ENCODE measurements at places on chromosomes 11 and 22.

GRCh38 chr11:121643479-121644186 lies 190.9 kb upstream of the SORL1-AS1 start:
- DNase-seq: no peak

- DNase-seq: no peak
Measured at GRCh38 chr11:113281052-113281725, 33.2 kb upstream of the TTC12 start.

- no peak for DNase-seq
Measured at GRCh38 chr11:130715085-130715876, 201.0 kb downstream of the SNX19 start.

GRCh38 chr22:20388200-20388599 lies 5.8 kb upstream of the ZNF74 start:
- DNase-seq: no peak

GRCh38 chr11:118841469-118842242 lies 42.0 kb upstream of the CXCR5 start:
- DNase-seq: no peak

GRCh38 chr11:2899080-2899783 lies 13.7 kb upstream of the CDKN1C start:
- peak; percentile 14 for DNase-seq

- no peak for DNase-seq
Measured at GRCh38 chr11:27976262-27976661, 131.7 kb downstream of the KIF18A start.

GRCh38 chr11:60221692-60222091 lies 21.2 kb downstream of the MS4A4E start:
- DNase-seq: no peak

- no peak for DNase-seq
Measured at GRCh38 chr11:13388741-13389140, 74.3 kb downstream of the BTBD10 start.

DNA sequence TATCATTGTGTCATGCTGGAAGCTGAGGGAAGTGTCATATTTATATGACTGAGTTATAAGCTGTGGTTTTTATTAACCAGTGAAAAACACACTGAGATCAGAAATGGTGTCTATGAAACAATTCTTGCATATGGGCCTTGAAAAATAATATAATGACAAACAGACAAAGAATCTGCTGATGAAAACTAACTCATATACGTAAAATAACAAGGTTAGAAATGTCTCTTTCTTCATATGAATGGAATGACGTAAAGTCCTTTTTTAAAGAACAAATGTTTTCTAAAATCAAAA lies 48.8 kb upstream of the PHF21B start:
- no peak for DNase-seq

DNA sequence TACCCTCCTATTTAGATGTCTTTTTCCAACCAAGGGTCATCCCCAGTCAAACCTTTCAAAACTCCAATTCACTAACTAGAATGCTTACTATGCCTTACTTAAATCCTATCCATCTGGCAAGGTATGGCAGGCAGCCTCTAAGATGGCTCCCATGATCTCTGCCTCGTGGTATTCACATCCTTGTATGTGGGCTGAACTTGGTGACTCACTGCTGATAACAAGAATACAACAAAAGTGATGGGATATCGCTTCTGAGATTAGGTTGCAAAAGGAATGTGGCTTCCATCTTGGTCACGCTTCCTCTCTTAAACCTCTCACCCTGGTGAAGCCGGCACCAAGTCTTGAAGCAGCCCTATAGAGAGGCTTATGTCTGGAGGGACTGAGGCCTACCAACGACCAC lies 29.6 kb upstream of the UPB1 start:
- no peak for DNase-seq

- DNase-seq: peak; percentile 85
Measured at GRCh38 chr22:46071451-46072109, 78.7 kb upstream of the PPARA start.

DNA sequence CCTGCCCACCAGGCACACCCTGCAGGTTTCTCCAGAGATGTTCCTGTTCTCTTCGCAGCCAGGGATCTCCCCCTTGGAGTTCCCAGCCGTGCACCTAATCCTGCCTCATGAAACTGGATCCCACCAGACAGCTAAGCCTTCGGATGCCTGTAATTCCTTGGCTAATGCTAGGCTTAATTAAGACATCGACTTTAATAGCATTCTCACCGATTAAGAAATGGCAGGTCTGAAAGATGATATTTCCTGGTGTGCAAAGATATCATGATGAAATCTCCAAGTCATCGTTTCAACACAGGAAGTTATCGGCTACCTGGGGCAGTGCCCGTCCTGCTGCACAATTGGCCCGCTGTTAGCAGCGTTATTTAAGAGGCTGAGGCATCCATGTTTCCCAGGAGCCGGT lies 41.5 kb upstream of the CCND1 start:
- DNase-seq: no peak

GRCh38 chr11:3228445-3228829 lies 3.8 kb downstream of the MRGPRE start:
- no peak for DNase-seq

DNA sequence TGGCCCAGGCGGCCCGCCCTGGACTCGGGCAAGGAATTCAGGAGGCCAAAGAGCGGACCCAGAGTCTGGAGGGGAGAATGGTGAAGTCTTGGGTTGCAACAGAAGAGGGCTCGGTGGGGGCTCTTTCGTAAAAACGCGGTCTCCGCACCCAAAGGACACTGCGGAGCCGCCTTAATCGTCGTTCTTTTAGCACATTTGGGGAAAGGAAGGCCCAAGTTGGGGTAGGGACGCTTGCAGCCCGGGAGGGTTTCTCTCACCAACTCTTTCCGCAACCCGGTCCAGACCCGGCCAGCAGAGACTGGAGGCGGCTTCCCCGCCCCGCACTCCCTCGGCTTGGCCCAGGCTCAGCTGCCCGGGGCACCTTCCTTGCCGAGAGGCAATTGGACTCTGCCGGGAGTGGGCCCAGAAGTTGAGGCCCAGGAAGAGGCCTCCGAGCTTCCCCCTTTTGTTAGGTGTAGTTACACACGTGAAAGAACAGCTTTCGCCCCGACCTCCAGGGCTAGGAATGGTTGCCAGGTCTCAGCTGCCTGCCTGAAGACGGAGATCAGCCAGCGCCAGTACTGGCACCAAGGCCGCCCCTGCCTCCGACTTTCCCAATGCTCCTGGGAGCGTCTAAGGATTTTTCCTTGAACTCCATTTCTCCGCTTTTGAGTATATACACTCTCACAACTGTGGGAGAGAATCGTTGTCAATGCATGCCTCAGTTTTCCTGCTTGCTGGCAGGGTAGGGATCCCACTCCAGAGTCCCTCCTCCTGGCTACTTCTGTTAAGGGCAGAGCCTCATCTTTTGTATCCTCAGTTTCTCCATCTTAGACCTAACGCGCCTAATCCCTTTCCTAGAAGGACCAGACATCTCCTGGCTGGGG lies 3.7 kb downstream of the ALX4 start:
- DNase-seq: no peak

DNA sequence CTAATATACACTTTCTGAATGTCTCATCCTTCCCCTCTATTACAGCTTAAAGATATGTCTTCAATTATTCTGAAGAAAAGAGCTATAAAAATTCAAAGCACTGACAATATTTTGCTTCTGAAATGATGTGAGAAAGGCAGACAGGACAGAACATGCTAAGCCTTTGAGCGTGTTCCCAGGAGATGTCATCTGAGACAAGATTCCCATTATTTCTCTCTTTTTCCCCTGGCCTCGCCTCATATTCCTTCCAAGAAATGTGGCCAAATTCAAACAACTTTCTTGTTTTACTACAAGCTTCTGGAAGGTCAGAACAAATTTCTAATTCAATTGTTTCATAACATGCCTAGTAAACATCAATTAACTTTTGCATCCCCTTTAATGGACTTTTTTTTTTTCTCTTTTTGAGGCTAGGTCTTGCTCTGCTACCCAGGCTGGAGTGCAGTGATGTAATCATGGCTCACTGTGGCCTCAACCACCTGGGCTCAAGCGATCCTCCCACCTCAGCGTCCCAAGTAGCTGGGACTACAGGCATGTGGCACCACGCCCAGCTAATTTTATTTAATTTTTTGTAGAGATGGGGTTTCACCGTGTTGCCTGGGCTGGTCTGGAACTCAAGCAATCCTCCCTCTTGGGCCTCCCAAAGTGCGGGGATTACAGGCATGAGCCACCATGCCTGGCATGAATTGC lies 37.1 kb upstream of the NFRKB start:
- DNase-seq: no peak

GRCh38 chr22:48580481-48580970 lies 1247.1 kb downstream of the BRD1 start:
- DNase-seq: no peak

DNA sequence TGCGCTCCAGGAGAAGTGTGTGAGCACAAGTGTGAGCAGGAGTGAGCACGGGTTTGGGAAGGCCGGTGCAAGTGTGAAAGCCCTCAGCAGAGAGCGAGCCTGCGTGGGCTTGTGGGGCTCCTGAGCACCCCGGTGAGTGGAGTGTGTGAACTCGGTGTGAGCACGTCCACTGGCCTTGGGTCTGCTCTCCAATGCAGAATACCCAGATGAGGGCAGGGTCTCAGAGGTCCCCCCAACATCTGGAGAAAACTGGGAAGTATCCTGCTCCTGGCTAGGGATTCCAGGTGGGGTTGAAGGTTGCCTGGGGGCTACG lies 1.2 kb downstream of the ESRRA start:
- no peak for DNase-seq

DNA sequence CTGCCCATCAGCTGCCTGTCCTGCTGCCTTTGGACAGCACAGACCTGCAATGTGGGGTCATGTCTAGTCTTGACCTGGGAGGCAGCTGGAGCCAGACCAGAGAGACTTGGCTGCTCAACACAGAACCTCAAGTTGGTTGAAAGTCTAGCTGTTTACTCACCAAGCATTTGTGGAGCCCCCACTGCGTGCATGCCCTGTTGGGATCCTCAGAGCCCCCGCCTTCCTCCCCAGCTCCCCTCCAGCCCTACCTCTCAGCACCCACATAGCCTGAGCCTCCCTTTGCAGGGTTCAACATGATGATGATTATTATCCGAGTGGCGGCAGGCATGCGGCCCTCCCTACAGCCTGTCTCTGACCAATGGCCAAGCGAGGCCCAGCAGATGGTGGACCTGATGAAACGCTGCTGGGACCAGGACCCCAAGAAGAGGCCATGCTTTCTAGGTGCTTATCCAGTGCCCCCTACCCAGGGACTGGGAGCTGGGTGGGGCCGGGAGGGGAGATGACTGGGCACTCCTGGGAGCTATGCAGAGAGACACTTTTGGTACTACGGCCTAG lies 8.3 kb downstream of the ANKK1 start:
- DNase-seq: no peak

- no peak for DNase-seq
Measured at GRCh38 chr11:73308961-73309919, 1.2 kb downstream of the ARHGEF17 start.

DNA sequence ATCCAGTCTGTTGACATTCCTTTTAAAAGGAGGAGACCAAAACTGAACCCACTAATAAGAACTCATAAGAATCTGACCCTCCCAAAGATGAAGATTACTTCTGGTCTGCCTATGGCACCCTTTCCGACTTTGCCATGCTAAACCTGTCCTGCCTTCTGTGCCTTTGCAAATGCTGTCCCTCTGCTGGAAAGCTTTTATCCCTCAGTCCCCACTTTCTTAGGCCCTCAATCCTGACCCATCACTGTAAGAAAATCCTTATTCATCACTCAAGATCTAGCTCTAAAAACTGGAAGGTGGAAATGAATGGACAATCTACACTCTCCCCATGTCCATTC lies 10.4 kb downstream of the MPZL3 start:
- DNase-seq: no peak

DNA sequence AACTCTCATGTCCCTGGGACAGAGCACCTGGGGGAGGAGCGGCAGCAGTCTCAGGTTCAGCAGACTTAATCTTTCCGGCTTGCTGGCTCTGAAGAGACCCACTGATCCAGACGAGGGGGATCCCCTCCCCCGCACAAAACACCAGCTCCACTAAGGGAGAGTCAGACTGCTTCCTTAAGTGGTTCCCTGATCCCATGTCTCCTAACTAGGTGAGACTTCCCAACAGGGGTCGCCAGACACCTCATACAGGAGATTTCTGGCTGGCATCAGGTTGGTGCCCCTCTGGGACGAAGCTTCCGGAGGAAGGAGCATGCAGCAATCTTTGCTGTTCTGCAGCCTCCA lies 157.2 kb upstream of the TMEM45B start:
- no peak for DNase-seq

- no peak for DNase-seq
Measured at GRCh38 chr11:43561832-43562231, 118.7 kb upstream of the HSD17B12 start.

GRCh38 chr11:81241672-81242275 lies 1491.9 kb downstream of the FAM181B start:
- DNase-seq: no peak

GRCh38 chr11:126132319-126132718 lies 69.7 kb upstream of the CDON start:
- no peak for DNase-seq

- DNase-seq: no peak
Measured at GRCh38 chr11:7576726-7577290, 63.0 kb downstream of the PPFIBP2 start.

GRCh38 chr11:65083134-65083833 lies 556 bp downstream of the CDCA5 start:
- no peak for DNase-seq

- no peak for DNase-seq
Measured at GRCh38 chr11:3010004-3010403, 17.9 kb upstream of the NAP1L4 start.

GRCh38 chr11:79396674-79397073 lies 44.2 kb downstream of the TENM4 start:
- DNase-seq: no peak

GRCh38 chr11:14374922-14375830 lies 16.2 kb upstream of the RRAS2 start:
- DNase-seq: no peak

DNA sequence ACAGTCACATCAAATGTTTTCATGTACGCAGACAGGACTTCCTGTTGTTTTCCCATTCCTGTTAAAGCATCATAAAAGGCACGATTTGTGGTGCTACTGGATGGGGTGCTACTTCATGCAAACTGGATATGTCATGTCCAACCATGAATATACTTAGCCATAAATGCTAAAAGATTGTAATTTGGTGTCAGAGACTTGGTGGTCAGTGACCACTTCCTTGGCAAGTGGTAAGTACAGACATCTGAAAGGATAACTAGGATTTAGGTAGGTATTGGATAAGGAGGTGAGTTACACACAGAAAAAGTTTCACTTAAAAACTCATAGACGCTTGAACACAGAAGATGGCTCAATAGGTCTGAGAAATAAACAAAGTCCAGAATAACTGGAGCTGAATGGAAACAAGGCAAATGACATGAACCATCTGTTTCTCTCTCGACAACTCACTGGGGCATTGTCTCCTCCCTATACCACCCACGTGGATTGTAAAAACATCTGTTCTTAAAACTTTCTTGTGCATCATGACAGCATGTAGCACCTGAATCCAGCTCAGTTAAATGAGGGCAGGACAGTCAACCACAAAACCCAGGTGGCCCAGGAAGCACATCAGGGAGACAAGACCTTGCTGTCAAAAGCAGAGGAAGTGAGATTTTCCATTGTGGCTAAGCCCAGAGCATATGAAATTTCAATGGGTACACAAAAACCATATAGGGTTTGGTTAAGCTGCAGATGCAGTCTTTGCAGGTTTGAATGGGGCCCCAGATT lies 22.1 kb upstream of the IGLL5 start:
- no peak for DNase-seq

GRCh38 chr22:35344956-35345690 lies 35.8 kb upstream of the HMOX1 start:
- no peak for DNase-seq

Data from GDM1 (cell line).